ENCODE measurements at places on chromosomes 5 and 9.
A peak's percentile ranks its signal among the peaks of the same experiment; 100 is the strongest.

- no peak for DNase-seq
These were observed 213.9 kb downstream of the PBX3 start for GRCh38 chr9:125961072-125961471.

GRCh38 chr9:115262952-115263351, 145.0 kb upstream of the TNC start:
- peak; percentile 87 for DNase-seq

DNA sequence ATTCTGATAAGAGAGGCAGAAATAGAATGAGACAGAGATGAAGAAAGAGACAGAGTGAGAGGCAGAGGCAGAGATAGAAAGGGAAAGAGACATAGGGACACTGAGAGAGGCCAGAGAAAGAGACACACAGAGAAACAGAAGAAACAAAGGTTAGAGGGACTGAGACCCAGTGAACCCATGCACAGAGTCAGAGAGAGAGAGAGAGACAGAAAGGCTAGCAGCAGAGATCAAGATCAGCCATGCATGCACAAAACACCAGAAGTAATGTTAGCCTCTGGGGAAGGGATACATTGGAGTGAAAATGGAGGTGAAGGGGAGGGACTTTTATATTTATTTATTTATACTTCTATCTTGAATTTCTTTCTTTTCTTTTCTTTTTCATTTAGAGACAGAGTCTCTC, 14.1 kb upstream of the SPARC start:
- no peak for DNase-seq

DNA sequence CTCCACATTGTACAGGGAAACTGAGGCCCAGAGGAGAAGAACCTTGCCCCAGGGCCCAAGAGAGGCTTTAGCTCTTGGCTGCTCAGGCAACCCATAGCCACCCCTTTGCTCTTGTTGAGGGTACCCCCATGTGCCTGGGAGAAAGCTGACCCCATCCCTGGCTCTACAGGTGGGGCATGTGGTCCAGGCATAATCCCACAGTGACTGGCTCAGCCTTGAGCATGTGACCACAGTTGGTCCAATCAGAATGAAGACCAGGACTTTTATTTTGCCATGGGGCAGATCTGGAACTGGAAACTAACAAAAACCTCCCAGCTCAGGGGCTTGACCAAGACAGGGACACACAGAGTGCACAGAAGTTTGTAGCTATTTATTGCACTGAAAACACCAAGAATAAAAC, 29.3 kb downstream of the SLC6A7 start:
- no peak for DNase-seq

GRCh38 chr5:2133080-2133479, 250.4 kb upstream of the IRX4 start:
- DNase-seq, result no peak

DNA sequence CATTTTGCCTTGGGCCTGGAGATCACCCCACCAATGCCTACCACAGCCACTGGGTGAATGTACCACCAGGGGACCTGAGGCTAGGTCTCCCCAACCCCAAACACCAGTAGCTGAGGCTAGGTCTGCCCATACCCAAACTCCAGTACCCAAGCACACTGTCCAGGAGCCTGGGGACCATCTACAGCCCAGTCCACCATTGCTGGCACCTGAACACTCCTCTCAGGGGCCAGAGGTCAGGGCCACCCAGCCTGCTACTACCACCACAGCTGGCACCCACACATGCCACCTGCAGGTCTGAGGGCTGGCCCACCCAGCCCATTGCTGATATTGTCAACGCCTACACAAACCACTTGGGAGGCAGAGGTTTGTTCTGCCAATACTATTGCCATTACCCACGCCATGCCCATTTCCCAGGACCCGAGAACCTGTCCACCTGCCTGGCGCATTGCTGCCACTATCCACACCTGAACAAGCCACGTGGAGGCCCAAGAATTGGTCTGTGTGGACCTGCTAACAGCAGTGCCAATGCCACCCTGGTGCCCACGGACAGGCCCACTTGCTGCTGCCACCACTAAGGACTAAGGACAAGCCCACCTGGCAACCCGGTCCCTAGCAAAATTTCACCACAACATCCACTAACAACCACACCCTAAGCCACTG, 59.2 kb downstream of the ZDHHC21 start:
- DNase-seq, result no peak

DNA sequence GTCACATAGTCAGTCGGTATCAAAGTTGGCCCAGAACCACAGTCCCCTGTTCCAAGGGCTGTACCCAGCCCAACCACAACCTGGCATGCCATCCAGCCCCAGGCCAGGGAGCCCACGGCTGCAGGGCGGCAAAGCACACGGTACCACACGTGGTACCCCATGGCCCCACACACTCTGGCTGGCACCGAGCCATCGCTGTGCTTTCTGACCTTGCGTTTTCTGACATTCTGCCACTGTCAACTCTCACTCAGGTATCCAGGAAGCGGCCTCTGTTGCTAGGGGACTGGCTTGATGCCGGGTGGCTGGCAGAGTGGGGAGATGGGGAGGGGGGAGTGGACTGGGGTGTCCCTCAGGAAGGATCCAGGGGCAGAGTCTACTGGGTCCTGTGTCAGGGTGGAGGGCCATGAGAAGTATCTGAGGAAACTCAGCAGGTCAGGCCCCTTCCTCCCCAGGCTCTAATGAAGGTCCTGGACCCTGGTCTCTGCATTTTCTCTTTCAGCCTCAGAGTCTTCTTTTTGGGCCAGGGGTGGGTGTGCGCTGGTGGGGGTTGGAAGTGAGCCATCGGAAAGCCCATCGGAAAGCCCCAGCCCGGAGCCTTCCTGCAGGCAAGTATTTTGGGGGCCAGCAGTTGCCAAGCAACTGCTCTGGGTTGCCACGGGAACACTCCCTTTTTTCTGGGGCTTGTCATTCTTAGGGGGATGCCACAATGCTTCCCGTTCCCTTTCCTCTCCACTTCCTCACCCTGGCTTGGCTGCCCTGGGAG, 21.0 kb upstream of the RALGDS start:
- peak; percentile 88 for DNase-seq

GRCh38 chr9:122127396-122127798, 32.2 kb downstream of the NDUFA8 start:
- no peak for DNase-seq

DNA sequence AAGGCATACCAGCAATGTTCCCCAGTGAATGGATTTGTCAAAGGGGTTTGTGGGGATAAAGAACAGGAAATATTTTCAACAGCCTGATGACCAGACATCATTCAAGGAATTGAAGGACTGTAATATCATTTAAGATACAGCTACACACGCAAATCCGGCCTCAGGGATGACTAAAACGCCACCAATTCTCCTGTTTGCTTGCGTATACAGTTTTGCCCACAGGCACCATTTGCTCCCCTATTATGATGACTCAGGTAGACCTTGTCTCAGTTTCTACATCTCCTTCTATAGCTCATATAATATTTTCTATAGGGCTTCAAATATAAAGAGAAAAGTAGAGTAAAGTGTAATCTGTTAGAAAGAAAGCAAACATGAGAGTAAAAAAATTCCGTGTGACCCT, 29.7 kb upstream of the ITGA1 start:
- no peak for DNase-seq

DNA sequence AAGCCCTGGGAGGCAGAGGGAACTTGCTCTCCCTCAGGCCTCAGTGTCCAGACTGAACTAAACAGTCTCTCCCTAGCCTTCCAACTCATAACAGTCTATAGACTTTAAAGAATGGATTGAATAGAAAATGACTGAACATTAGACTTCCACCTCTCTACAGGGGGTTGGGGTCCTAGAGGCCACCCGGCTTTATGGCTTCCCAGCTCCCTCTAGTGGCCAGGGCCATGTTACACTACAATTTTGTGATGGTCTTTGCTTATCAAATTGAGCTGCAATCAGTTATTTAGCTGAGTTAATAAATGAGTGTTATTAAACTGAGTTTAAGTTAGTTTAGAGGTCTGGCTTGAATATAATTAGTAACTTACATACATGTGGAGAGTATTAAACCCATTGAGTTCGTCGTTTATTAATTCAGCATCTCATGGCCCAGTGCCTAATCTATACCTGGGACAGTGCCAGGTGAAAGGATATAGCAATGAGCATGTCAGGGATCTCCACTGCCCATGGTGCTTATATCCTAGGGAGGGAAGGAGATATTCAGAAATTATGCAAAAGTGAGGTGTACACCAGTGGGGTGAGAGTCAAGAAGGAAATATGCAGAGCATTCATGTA, 105.2 kb downstream of the SH3TC2 start:
- peak; percentile 91 for DNase-seq

GRCh38 chr5:101611039-101611438, 685.0 kb downstream of the SLCO4C1 start:
- DNase-seq, result peak; percentile 25
